SK-N-MC (cell line): ENCODE measurements at places on chromosomes 4 and X.

- no peak for DNase-seq
Observed at GRCh38 chr4:23355258-23355657, 534.6 kb downstream of the PPARGC1A start.

- no peak for DNase-seq
Observed at GRCh38 chrX:24294619-24295018, 19.2 kb downstream of the SUPT20HL2 start.

DNA sequence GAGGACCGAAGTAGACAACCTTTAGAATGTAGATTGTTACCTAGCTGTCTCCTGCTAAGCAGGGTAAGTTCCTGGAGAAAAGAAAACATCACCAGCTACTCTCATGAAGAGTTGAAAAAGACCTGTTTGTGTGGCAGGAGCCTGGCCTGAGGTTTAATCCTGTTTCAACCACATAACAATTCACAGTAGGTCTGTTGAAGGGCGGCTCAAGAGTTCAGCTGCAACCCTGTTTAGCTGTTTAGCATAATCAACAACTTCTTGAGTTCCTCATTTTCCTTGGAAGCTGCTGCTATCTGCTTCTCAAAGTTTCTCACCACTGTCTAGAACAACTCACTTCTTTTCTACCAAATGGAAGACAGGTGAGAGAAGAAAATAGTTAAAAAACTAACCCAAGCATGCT is 170.4 kb upstream of the TET2 start:
- DNase-seq = no peak

DNA sequence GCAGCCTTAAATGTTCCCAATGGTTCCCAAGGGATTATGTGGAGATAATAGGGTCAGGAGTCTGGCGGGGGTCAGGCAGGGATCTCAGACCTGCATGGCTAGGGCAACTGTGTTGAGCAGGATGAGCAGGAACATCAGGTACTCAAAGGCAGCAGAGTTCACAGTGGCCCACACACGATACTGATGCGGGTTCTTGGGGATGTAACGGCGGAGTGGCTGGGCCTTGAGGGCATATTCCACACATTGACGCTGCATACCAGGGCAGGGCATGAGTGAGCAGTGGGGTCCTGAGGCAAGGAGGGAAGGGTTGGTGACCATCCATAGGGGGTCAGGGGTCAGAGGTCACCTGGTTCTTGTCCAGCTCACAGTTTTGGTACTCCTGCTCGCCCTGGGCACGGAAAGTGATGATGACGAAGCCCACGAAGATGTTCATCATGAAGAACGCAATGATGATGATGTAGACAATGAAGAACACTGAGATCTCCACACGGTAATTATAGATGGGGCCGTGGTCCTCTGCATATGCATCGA is 15.1 kb upstream of the SYP start:
- DNase-seq = no peak

GRCh38 chr4:75081561-75081960 is 148.6 kb downstream of the PARM1 start:
- DNase-seq = no peak

GRCh38 chrX:118824173-118824730 is 628 bp downstream of the ZCCHC12 start:
- DNase-seq = no peak

GRCh38 chr4:138832563-138832962 is 183.0 kb upstream of the NOCT start:
- DNase-seq = no peak

- no peak for DNase-seq
Observed at GRCh38 chrX:146887020-146887419, 72.5 kb upstream of the CXorf51A start.

DNA sequence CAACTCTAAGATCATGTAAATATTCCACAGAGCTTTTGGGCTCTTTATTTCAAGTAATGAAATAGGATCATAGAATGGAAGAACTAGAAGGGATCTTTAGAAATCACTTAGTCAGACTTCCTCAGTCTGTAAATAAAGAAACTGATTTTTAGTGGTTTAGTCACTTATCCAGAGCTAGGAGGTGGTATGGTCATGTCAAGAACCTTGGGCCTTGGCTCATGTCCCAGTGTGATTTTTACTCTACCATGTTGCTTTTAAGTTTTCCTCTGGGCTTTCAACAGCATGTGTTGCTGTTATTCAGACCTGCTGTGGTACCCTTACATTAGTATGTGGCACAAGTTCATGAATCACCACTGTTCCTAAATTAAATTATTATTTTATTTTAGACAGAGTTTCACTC is 184.9 kb downstream of the FRAS1 start:
- no peak for DNase-seq

- peak; percentile 88 for DNase-seq
Observed at GRCh38 chr4:174217273-174218126, 66.0 kb downstream of the FBXO8 start.

DNA sequence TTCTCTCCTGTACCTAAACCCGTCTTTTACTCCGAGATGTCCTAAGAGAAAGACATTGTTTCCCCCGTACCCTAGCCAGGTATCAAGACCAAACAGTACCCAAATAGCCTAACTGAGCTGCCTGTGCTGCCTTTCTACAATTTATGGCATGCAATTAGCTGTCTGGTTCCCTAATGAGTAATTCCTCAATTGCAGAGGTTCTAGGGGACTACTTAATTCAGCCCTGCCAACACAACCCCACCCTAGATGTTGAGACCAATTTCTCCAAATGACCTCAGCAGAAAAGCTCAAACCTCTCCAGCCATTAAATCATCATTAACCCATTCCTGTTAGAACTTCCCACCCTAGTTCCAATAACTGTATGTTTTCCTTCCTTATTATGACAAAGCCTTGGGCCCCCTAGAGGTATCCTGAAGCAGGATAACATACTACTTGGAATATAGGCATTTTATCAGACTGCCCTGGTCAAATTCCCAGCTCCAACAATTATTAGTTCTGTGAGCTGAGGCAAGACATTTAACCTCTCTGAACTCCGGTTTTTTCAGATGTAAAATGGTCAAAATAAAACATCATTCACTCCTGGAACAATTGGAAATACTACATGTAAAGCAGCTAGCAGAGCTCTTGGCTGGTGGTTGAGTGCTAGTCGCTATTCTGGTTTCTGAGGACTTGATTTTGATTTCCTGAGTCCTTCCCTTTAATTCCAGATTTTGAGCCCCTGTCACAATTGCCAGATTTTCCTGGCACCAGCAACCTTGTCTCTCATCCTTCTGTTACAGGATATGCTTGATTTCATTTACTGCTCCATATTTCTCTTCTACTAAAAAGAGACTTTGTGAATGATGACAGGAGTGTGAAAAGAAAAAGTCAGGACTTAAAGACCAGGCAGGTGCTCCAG is 244.6 kb upstream of the TENM3 start:
- no peak for DNase-seq

DNA sequence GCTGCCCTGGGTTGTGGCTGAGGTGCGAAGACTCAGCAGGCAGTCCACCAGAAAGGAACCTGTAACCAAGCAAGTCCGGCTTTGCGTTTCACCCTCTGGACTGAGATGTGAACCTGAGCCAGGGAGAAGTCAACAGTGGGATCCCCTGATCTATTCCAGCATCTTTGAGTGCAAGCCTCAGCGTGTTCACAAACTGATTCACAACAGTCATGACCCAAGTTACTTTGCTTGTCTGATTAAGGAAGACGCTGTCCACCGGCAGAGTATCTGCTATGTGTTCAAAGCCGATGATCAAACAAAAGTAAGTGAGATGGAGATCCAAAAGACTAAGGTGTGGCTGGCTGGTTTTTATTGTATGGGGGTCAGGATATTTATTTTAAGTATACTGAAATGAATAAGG is 11.3 kb downstream of the TBC1D1 start:
- DNase-seq = no peak

GRCh38 chrX:3378156-3378555 is 31.7 kb upstream of the MXRA5 start:
- DNase-seq = no peak

GRCh38 chrX:13473442-13474163 is 95.8 kb upstream of the EGFL6 start:
- DNase-seq = no peak

DNA sequence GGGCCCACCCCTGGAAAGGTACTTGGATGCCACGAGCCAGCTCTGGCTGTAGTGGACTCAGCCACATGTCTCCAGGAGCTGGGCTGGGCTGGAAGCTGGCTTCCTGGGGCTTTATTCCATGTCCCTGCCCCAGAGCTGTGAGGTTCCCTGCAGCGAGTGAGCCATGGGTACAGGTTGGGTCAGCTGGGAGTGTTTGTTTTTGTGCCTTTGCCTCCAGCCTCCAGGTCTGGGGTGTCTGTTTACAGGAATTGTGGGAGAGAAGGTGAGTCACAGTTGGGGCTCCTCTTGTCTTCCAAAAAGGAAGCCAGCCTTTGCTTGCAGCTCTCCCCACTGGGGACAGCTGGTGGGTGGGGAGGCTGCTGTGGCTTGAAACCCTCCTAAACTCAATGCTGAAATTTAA is 21.5 kb downstream of the SORCS2 start:
- no peak for DNase-seq

DNA sequence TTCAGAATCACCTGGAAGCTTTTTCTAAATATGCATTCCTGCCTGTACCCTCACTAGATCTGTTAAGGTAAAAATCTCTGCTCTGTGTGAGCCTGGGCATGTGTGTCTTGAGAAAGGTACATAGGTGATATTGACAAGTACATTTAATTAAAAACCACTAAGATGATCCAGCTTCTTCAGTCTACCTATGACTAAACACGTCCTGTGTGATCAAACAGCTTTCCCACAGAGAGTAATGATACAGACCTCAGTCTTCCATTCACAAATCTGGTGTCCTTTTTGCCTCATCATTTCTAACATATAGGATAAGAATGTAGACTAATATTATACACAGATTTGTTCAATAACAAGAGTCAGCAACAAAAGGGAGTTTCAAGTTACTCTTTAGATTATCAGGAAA is 42.6 kb downstream of the GALNT7 start:
- DNase-seq = no peak

GRCh38 chrX:10922159-10922558 is 189.0 kb upstream of the HCCS start:
- peak; percentile 10 for DNase-seq

DNA sequence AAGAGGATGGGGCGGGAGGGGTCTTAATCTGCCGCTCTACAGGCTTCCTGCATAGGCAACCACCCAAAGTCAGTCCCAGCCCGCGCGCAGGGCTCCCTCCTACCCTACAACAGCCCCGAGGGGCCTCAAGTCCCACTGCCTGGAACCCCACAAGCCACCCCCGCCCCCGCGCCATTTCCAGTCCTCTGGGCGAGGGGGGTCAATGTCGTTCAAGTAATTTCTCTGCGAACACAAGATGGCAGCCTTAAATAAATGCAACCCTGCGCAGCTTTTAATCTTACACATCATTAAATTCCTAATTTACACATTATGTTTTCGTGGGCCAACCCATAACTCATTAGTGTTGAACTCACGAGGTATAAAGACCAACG is 92.9 kb downstream of the BCOR start:
- no peak for DNase-seq

DNA sequence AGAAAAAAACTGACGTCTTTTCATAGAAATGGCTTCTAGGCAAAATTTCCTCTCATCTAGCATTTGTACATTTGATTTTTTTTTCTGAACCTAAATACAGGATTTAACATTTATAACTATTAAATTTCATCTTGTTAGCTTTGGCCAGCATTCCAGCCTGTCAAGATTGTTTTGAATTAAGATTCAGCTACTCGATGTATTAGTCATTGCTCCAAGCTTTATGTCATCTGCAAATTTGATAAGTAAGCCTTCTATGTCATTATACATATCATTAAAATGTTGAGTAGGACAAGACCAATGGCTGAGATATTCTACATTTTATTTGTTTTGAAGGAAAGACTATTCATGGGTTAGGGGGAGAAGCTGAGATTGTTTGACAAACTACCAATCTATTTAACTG is 46.7 kb downstream of the DDX53 start:
- no peak for DNase-seq

GRCh38 chrX:155886409-155886808 is 5.3 kb downstream of the VAMP7 start:
- DNase-seq = no peak

GRCh38 chrX:2928583-2929434 is at the start of gene ARSD:
TSS of gene ARSD (minus strand) at chrX:2929339. CDS start at chrX:2929275, 64 bp downstream.
- DNase-seq = no peak

DNA sequence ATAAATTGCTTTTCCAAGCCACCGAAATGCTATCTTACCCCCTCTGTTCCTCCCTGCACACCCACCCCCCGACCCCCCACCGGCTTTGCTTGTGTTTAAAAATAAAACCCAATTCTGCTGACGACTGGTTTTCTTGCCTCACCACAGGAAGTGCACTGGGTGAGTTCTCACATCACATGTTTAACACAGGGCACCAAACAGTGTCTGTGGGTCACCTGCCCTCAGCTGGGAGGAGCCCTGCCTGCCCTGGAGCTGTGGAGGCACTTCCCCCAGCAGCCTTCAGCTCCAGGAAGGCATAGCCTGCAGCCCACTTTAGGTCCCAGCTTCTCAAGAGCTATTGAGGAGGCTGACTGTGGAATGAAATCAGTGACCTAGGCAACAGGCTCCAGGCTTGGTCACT is 8.8 kb downstream of the TMEM255A start:
- peak; percentile 45 for DNase-seq

GRCh38 chr4:1406394-1406980 is at the start of gene NKX1-1:
TSS of gene NKX1-1 (minus strand) at chr4:1406442. CDS start at chr4:1406442, 0 bp downstream.
- DNase-seq = no peak

DNA sequence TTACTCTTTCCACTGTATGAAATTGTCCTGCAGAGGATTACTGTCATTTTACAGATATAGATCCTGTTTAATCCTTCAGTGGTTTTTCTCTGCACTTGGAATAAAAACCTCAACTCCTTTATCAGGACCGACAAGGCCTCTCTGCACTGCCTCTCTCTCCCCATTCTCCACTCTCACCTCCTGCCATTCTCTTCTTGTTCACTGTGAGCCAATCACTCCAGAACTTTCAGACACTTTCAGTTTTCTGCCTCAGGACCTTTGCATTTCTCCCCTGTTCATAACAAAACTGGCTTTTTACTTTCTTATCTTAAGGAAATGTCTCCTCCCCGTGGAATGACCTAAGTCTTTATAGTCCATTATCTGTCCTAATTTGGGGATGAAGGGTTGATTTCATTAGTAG is 137.3 kb downstream of the ELOVL6 start:
- DNase-seq = no peak

- DNase-seq = no peak
Observed at GRCh38 chrX:153153516-153153915, 25.6 kb upstream of the MAGEA1 start.

GRCh38 chrX:40374486-40374885 is 206.3 kb upstream of the ATP6AP2 start:
- no peak for DNase-seq

DNA sequence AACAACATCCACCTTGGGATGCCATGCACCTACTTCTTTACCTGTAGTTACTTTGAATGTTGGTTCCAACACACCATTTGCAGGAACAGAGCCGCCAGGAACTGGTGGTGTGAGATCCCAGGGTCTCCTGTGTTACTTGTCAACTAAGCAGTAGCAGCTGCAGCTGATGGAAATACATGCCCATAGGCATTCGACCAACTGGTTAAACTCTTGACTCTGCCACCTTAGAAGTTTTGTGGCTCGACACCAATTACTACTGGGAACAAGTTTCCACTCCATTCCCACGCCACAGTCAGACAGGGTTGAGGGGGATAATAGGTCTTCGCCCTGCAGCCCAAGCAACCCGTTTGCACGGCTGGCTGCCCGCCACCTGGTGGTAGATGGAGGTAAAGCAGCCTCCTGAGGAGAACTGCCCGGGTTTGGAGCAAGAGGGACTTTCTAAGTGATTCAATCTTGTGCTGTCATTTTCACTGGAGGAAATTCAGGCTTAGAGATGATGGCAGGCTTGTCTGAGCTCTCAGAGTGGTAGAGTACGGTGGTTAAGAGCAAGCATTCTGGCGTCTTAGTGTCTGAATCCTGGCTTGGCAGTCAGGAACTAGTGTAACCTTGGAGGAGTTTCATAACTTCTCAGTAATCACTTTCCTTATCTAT is 119.1 kb upstream of the TRIM2 start:
- DNase-seq = no peak
